ENCODE measurements at places on chromosomes 2 and 18.

DNA sequence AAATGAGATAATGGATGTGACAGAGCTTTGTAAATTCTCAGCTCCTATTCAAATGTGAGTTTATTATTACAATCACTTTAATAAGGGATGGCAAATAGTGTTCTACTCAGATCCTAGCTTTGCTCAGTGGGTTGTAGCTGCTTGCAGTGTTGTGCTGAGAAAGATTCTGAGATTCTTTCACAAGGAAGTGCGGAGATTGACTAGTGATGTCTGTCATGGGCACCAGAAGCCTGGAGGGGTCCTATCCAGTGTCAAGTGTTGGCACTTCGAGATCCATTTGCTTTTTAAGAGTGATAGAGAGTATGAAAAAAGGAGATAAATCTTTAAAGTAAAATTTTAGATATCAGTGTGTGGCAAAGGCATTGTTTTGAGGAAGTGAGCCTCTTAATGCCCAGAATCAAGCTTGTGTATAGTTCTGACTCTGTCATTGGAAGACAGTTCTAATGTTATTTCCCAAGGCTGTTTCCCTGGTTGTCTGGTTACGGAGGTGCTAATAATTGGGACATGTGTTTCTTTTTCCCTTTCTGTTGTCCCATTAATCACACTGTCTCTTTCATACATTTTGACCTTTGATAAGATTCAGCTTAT lies 181.7 kb upstream of the SPRED2 start:
- no peak for DNase-seq

GRCh38 chr2:234480337-234480736 lies 16.5 kb downstream of the ARL4C start:
- no peak for DNase-seq

DNA sequence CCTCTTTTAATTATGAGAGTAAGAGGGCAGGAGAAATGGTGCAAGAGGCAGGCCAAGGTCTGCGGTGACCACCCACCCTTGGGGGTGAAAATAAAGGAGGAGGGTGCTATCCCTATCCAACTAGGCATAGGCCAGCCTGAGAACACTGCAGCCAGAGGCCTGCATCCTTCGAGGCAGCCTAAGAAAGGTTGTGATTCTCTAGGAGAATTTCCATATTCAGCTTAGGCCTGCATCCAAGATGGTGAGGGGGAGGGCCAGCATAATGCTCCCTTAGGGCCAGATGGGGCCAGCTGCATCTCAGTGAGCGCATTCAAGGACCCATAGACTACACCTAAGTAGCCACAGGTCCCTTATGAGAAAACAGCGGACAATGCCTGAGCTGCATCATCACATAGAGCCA lies 3.5 kb upstream of the UPP2 start:
- no peak for DNase-seq

GRCh38 chr2:146981921-146982320 lies 862.9 kb upstream of the ACVR2A start:
- DNase-seq, result no peak

DNA sequence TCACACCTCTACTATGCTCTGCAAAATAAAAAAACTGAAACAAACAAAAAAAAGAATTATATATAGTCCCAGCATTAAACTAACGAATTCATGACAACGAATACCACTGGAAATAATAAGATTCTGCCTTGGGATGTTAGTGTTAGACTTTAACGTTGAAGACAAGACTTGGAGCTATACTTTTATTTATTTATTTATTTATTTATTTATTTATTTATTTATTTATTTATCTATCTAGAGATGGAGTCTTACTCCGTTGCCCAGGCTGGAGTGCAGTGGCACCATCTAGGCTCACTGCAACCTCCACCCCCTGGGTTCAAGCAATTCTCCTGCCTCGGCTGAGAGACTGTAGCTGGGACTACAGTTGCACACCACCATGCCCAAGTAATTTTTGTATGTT lies 27.2 kb upstream of the PAPOLG start:
- no peak for DNase-seq

- DNase-seq, result peak; percentile 82
Measured at GRCh38 chr2:112768432-112768831, 4.0 kb upstream of the CKAP2L start.

DNA sequence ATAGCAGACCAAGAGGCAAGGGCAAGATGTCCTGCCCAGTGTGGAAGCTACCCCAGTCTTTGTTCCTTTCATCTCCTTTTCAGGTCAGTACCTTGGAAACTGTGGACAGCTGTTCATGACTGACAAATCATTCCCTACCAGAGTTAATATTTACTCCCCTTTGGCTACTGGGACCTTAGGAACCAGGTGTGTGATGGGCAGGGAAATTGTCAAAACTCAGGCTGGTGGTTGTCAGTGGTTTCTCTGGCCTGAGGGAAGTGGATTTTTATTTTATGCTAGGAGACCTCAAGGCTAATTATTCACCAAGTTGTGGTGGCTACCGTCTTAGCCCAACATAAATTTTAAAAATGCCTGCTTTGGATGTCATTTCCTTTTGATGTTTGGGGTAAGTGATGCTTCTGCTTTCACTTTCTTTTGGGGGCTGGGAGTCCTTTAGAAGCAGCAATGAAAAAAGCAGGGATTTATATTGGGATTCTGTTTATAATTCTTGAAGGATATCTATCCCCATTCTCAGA lies 119.3 kb downstream of the SETBP1 start:
- no peak for DNase-seq

- DNase-seq, result no peak
Measured at GRCh38 chr18:75418293-75419005, 9.1 kb downstream of the SMIM21 start.

GRCh38 chr2:65098741-65099140 lies 31.2 kb downstream of the RAB1A start:
- DNase-seq, result peak; percentile 12
